ENCODE measurements at places on chromosomes 5 and 9. TPM values are rescaled to one million over a fixed set of nuclear protein-coding genes. Genes with fewer than 3 reads are reported as not detected.
A peak's percentile ranks its signal among the peaks of the same experiment; 100 is the strongest.

GARNL3 gene
- 0.63 TPM for total RNA-seq

DNA sequence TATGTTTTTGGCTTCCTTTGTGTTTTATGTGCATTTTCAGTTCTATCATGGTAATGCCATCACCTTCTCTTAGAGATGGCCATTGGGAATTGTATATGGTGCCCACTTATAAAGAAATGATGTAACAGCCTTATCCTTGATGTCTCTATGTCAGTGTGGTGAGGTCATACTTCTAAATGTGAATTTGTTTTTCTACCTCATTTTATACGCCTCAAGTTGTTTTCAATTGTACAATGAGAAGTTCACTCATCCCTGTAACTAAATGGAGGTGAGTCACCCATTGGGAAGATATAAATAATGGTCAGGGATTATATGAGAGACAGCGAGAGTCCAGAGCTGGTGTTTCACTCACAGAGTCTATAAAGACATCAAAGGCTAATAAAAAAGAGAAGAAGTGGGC, 402.4 kb downstream of the AGTPBP1 start:
- DNase-seq = no peak

DNA sequence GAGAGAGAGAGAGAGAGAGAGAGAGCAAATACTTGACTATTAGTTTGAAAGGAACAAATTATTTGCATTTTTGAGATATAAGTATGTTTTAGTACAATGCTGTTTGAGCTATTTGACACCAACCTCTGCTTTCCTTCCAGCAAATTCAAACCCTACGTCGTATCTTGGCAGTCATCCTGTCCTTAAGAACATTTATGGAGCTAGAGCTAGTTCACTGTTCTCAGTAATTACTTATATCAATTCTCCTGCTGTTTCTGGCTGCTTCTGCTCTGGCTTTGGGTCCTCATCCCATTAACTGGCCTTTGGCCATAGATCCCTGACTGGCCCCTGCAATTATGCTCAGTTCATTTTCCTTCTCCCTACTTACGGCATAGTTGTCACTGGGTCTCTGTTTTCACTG, 19.9 kb upstream of the ERAP2 start:
- no peak for DNase-seq

GRCh38 chr9:27131731-27132130, 22.7 kb downstream of the TEK start:
- DNase-seq = no peak

DNA sequence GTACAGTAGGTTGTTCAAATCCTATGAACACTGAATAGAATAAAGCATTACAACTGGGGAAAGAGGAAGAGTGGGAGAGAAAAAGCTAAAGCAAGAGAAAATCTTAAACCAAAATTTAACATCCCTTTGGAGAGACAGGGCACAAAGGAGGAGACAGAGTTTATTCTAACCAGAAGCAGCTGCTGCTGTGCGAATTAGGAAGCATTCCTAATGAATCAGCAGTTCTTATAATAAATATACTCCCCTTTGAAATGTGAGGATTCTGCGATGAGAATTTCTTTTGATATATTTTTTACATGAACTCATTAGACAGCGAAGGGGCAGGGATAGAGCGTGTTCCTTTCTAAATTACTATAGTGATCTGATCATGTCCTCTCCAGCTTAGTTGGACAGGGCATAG, 233.4 kb downstream of the DENND1A start:
- DNase-seq = no peak

- DNase-seq = no peak
Observed at GRCh38 chr9:76200745-76201144, 193.5 kb downstream of the RFK start.

PCDHA8 gene
- not detected for total RNA-seq

SPATA31C1 gene
- total RNA-seq = not detected

OR2V1 gene
- total RNA-seq = not detected

DNA sequence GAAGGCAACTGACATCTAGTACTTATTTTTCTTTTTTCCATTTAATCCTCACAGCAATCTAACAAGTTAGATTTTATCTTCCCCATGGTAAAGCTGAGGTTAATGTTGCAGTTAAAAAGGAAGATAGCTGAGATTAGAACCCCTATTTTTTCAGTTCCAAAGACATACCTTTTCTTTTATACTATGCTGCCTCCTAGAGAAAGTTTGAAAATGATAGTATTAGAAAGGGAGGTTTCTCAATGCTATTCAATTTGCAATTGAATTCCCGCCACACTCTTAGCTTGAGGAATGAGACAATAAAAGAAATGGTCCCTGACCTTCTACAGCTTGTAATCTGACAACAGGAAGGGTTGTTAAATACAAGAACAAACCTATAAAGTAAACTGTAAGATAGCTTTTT, 195.9 kb upstream of the TRIM32 start:
- no peak for DNase-seq

BAAT gene
- not detected for total RNA-seq

FAM78A gene
- 62.7 TPM for total RNA-seq

- no peak for DNase-seq
Observed at GRCh38 chr5:124193371-124193789, 553.1 kb downstream of the ZNF608 start.

DNA sequence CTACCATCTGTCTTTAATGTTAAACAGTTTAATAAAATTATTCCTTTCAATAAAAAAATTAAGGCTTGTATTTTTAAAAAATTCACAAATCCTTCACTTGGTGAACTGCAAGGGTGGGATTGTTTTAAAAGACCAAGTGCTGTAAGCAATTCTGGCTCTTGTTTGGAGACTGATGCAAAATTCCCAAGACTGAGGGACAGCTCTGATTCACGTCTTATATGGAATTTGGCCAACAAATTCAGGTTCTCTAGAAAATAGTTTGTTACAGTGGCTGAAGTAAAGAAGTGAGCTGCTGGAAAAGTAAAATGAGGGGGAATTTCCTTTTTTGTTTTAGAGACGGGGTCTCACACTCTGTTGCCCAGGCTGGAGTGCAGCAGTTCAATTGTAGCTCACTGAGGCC, 58.3 kb downstream of the PRELID2 start:
- DNase-seq = no peak

CCL27 gene
- total RNA-seq = not detected

DNA sequence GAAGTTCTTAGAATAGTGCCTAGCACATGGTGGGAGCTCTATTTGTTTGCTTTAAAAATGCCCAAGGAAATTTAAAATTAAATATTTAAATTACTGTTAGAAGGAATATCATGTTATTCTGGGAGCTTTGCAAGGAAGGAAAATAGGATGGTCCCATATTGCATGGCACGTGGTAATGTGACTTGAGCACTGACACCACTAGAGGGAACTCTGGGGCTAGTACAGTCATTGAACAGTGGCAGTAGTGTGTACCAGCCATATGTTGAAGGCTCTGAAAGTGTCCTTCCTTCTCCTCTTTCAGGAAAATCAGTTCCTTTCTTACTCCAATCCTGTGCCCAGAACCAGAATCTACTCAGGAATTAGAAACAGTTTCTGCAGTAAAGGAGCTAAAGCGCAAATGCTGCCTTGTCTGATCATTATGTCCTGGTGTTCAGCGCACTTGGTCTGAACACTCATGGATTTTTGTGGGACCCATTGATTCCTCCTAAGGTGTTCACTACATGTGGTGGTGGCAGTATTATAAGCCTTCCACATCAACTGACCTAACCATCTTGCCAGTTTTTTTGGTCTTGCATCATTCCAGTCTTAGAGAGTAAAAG, 54.1 kb downstream of the GDA start:
- DNase-seq = no peak

BHMT2 gene
- not detected for total RNA-seq

CETN3 gene
- total RNA-seq = 3.2 TPM

MARCHF11 gene
- not detected for total RNA-seq

DNA sequence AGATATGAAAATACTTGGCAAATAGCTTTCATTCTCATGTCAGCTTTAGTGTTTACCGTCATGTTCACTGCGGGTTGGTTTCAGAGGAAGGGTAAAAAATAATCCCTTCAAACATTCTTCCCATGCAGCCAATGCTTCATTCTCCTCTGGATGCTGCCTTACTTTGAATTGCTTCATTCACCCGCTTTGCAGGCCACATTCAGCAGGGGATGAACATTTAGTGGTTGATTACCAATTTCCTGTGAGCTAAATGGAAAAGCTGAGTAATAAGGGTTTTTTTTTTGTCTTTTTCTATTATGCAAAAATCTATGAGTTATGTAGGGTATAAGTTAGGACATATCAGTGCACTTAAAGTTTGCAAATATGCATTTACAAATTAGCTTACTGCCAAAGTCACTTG, 96.3 kb upstream of the MEF2C start:
- no peak for DNase-seq

ADRA1B gene
- not detected for total RNA-seq

TUSC1 gene
- total RNA-seq = 0.14 TPM

DNA sequence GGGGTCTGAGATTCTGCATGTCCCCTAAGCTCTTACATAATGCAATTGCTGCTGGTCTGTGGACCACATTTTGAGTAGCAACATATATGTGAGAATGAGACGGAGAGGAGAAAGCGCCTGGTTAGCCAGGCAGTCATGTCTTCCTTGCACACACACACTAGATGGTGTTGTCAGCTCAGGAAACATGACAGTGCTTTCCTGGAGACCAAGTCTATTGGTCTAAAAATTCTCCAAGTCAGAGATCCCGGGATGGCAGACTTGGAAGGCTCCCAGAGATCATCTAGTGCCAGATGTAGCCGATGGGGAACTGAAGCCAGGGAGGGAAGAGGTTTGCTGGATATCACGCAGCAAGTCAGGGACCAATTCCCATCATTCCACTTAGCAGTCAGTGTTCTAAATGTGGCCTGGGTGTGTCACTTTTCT, 53.4 kb downstream of the GALNT12 start:
- no peak for DNase-seq

GPR151 gene
- total RNA-seq = not detected

GRCh38 chr5:118174671-118175070, 813.7 kb downstream of the DTWD2 start:
- DNase-seq = no peak

GRCh38 chr5:151709109-151709735, 22.5 kb upstream of the SPARC start:
- DNase-seq = no peak

GPX3 gene
- total RNA-seq = not detected

GRCh38 chr9:121876658-121877271, 216.3 kb downstream of the TTLL11 start:
- no peak for DNase-seq

- DNase-seq = no peak
Observed at GRCh38 chr5:914174-914573, 21.5 kb downstream of the TRIP13 start.

DNA sequence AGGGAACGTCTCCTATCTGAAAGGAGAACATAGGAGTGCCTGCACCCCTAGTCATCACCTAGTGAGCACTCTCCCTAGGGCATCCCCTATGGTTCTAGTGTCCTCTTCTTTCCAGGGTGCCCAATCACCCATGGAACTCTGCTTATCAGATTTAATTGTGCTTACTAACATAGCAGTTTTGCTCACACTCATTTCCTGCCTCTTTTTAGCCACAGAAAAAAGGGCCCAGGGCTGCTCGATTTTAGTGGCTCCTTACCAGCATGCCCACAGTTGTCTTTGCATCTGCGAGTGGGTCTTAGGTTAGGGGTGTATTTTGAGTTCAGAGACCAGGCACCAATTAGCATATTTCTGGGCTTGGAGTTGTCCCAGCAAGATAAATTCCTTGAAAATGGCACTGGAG, 1110.2 kb downstream of the TAF11L14 start:
- DNase-seq = no peak

LRRC70 gene
- 6.1 TPM for total RNA-seq

DNA sequence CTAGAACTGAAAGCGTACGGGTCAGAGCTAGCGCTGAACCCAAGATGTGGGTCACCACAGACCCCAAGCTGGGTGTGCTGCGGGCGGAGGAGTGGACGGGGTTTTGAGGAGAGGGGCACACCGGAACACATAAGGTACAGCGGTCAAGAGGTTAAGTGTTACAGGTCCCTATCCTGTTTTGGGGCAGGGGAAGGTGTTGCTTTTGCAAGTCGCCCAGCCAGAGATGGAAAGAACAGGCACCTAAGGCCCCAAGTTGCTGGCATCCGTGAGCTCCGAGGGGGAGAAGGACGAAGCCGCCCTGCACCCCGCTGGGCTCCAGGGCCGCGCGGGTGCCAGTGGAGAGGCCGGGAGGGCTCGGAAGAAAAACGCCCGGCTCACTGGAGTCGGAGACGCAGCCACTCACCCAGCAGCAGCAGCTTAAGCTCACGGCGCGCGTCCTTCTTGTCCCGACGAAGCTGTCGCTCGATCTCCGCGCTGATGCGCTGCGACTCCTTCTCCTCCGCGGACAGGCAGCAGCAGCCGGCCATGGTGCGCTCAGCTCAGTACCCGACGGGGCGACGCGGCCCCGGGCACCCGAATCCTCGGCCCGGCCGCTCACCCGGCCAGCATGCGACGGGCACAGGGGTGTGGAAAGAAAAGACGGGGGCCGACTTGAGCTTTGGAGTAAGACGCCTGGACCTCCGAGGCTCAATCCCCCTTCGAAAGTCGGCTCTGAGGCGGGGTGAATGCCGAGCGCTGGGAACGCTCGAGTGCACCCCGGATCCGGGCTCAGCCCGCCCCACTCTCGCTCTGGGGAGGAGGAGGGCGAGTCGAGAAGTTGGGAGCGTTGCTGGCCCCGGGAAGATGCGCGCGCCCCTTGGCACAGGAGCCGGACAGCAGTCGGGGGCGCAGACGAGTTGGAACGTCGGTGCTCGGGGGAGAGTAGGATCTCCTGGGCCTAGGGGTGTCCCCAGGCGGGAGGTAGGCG, 572 bp downstream of the GNA14 start:
- DNase-seq = no peak

DNA sequence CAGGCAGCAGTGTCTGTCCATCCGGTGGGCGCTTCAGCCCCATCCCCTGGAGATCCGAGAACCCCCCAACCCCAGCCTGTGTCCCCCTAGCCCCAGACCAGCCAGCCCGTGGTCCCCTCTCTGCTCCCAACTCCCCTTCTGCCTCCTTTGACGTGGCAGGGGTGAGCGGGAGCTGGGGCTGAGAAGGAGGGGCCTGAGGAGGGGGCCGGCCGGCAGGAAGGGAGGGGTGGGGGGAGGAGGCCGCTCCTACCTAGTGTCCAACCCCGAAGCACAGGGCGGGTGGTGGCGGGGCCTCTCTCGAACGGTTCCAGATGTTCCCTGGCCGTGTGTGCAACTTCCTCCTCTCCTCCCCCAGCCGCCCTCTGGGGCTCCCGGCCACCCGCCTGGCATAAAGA, 31.0 kb downstream of the GOLGA2 start:
- no peak for DNase-seq

DNA sequence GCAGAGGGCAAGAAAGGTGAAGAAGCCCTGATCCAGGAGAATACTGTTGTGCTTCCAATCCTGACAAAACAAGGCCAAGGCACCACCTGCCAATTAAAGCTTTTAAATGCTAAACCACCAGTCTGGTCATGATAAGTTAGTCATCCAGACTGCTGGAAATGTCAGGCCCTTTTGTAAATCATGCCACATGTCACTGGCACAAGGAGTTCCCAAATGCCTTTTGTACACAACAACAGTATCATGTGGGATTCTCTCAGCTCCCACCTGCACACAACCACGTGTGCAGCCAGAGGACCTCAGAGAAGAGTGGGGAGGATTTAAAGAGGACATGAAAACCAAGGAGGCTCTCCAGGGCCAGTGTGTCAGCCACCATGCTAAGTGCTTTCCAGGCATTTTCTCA, 99.3 kb downstream of the CDK5RAP2 start:
- no peak for DNase-seq

GRCh38 chr5:123543438-123543837, 31.5 kb downstream of the CSNK1G3 start:
- no peak for DNase-seq

TMEM252 gene
- not detected for total RNA-seq

GRCh38 chr9:85743275-85744128, 1.7 kb upstream of the AGTPBP1 start:
- peak; percentile 68 for DNase-seq

ARSI gene
- total RNA-seq = 0.22 TPM

- no peak for DNase-seq
Observed at GRCh38 chr5:37370550-37370863, 399 bp downstream of the NUP155 start.

C9orf43 gene
- total RNA-seq = 0.95 TPM
